ENCODE measurements at places on chromosomes 4 and X.
A peak's percentile ranks its signal among the peaks of the same experiment; 100 is the strongest.

DNA sequence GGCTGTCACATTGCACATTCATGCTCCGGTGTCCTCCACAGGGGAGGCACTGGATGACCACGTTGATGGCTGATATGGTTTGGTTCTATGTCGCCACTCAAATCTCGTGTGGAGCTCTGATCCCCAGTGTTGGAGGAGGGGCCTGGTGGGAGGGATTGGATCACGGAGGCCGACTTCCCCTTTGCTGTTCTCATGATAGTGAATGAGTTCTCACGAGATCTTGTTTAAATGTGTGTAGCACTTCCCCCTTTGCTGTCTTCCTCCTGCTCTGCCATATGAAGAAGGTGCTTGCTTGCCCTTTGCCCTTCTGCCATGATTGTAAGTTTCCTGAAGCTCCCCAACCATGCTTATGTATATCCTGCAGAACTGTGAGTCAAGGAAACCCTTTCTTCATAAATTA lies 22.3 kb upstream of the NAT8L start:
- peak; percentile 11 for DNase-seq

DNA sequence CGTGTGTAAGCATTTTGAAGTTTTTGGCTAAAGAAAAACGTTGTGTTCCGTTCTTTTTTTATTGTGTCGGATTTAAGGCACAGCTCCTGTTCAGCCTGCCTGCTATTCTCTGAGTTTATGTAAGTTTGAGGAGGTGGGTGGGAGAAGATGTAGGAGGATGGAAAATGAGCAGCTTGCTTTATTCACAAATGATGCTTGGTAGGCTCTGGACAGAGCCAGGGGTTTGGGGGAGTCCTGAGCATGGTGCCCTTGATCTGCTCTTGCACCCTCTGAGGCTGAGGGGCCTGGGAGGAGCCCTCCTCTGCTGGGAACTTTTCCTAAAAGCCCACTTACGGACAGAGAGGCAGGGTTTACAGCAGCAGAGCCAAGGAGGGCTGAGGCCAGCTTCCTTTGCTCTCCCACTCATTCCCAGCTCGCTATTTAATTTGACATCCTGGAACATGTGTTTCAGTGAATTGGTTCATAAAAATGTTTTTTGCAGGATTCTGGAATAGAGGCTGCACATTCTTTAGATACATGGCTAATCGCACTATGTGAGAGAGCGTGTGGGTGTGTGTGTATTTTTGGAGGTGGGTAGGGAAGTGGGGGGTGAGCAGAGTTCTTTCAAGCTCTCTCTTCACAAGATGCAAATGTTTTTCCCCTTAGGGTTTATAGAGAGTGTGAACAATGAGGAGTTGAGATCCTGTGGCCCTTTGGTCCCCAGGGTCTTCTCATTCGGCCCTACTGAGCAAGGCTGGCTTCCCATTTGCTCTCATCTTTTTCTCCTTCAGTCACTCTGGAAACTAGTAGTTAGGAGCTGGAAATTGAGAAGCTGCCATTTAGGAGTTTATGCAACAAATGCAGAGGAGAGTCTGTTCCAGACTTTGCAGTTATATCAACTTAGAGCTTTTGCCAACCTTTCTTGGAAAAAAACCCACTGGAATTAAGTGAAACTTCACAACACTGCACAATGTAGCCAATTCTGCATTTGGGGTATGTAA lies 32.1 kb downstream of the TMEM131L start:
- DNase-seq, result no peak

GRCh38 chrX:153554519-153555167 lies 37.2 kb downstream of the ATP2B3 start:
- peak; percentile 79 for DNase-seq

- no peak for DNase-seq
Observed at GRCh38 chrX:40878766-40879165, 143.4 kb upstream of the MED14 start.

GRCh38 chr4:6162885-6163284 lies 37.5 kb downstream of the JAKMIP1 start:
- DNase-seq, result no peak

- no peak for DNase-seq
Observed at GRCh38 chr4:24557026-24558025, 27.0 kb downstream of the DHX15 start.

All from NCI-H82 (cell line).